Epithelial cell of proximal tubule (primary cell): ENCODE measurements at places on chromosomes 7 and 10. TPM values are rescaled to one million over a fixed set of nuclear protein-coding genes. Genes with fewer than 3 reads are reported as not detected.

GRCh38 chr10:86716466-86716865 lies 40.0 kb upstream of the BMPR1A start:
- no peak for DNase-seq

DNA sequence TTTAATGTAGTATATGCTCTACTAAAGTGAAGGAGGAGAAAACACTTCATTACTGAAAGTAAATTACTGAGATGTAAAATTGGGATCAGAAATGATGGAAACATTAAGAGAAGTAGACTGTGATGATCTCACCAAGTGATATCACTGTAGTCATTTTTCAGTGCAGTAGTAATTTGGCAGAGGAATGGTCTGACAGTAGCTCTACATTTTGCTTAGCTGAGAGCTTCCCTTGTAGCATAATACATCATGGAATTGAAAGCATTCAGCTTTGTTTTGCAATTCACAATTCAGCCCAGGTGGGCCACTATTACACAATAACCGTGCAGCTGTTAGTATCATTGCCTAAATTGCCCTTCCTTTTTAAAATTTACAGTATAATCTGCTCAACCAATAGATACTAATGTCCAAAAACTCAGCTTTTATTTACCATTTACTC lies 19.4 kb upstream of the CABCOCO1 start:
- DNase-seq: no peak

DNA sequence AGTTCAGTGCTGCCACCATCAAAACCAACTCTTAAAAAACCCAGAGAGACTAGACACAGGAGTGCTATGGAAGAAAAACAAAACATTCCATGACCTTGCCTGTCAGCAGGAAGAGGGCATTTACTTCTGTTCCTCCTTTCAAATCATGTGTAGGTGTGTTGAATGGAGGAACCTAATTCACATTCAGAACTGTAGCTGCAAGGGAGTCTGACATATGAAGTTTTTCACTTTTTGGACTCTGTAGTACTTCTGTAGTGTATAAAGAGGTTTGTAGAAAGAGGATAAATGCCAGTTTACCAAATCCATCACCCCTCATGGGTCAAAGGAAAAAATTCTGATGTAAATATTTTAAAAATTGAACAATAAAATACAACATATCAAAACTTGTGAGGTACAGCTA lies 51.1 kb upstream of the SYPL1 start:
- DNase-seq: no peak

DNA sequence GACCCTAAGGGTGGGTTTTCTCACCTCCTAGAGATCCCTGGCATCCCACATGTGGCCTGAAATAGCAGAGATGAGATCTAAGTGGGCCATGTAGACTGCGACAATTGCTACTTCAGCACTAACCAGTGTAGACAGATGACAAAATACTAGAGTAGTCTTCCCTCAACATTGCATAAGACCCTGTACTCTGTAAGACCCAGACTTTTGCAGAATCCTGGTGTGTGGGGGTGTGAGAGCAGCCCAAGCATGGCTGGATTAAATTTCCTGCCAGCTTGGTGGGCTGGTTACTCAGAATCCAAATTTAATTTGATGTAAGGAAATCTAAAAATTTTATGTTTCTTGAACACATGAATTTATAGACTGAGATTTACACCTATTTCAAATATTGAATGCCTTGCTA lies 88.3 kb downstream of the ZNF365 start:
- no peak for DNase-seq

GRCh38 chr7:81926-82756 lies 110.2 kb upstream of the FAM20C start:
- DNase-seq: no peak

DNA sequence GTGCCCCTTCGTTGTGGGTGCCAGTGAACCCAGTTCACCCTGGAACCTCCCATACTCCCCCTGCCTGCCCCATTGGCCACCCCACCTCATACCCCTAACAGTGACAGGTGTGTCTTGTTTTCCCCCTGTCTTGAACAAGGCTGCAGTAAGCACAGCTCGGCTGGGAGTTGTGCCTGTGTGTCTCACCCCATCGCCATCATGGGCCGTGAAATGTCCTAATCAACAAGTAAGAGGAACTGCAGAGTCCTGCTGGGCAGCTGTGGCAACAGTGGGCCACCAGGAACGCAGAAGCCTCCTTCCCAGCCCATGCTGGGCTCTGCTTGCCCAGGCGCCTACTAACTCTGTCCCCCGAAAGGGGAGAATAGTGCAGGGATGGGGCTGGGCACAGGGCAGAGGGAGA lies 91.6 kb downstream of the C10orf105 start:
- no peak for DNase-seq

- no peak for DNase-seq
Observed at GRCh38 chr10:70197235-70197945, 27.1 kb upstream of the SAR1A start.

GRCh38 chr10:56142092-56142728 lies 218.8 kb downstream of the ZWINT start:
- no peak for DNase-seq

The OPN1SW gene
- not detected in 2 replicates for total RNA-seq

The CYP2C19 gene
- total RNA-seq: not detected in 2 replicates

The TRIM50 gene
- not detected in 2 replicates for total RNA-seq
